ENCODE measurements at places on chromosomes 4 and X. TPM values are rescaled to one million over a fixed set of nuclear protein-coding genes. Genes with fewer than 3 reads are reported as not detected.

IL3RA gene
- 0.66 TPM for polyA plus RNA-seq

BMP3 gene
- polyA plus RNA-seq: 0.05 TPM

MAGEB2 gene
- polyA plus RNA-seq: not detected

PDGFRA gene
- not detected for polyA plus RNA-seq

APOOL gene
- polyA plus RNA-seq: 5.9 TPM

ZNF630 gene
- 4.1 TPM for polyA plus RNA-seq

ARSJ gene
- not detected for polyA plus RNA-seq

PPARGC1A gene
- not detected for polyA plus RNA-seq

RTL5 gene
- not detected for polyA plus RNA-seq

APLN gene
- polyA plus RNA-seq: not detected

SYNPO2 gene
- not detected for polyA plus RNA-seq

NLGN3 gene
- polyA plus RNA-seq: 0.15 TPM

DMP1 gene
- not detected for polyA plus RNA-seq

KDR gene
- not detected for polyA plus RNA-seq

GPRASP1 gene
- 2.0 TPM for polyA plus RNA-seq

BBS12 gene
- 0.68 TPM for polyA plus RNA-seq
